Activated gamma-delta T cell treated with anti-CD3 and anti-CD28 coated beads, Interleukin-2, amount 50 U/mL, for 16 hours (primary cell): ENCODE measurements at places on chromosomes 3 and 15.

- no peak for DNase-seq
These were observed 92.0 kb downstream of the RAD18 start for GRCh38 chr3:8871306-8871705.

- no peak for DNase-seq
These were observed 35.7 kb downstream of the ZDHHC23 start for GRCh38 chr3:113983544-113983943.

DNA sequence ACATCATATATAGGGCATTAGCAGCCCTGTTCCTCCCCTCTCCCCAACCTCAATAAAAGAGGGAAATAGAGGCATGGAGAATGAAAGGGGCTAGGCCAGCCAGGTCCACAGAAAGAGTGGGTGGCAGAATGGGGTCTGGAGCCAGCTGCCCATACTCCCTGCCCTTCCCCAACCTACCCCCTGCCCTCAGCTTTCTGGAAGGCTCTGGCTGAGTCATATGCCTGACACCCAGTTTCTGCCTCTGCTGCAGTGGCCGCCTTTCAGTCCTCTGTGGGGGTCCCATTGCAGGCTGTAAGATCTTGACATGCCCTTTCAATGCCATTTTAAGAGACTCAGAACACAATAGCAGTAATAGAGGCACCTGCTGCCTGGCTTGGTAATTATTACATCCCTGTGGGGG lies 95.7 kb downstream of the LINGO1 start:
- DNase-seq, result no peak

DNA sequence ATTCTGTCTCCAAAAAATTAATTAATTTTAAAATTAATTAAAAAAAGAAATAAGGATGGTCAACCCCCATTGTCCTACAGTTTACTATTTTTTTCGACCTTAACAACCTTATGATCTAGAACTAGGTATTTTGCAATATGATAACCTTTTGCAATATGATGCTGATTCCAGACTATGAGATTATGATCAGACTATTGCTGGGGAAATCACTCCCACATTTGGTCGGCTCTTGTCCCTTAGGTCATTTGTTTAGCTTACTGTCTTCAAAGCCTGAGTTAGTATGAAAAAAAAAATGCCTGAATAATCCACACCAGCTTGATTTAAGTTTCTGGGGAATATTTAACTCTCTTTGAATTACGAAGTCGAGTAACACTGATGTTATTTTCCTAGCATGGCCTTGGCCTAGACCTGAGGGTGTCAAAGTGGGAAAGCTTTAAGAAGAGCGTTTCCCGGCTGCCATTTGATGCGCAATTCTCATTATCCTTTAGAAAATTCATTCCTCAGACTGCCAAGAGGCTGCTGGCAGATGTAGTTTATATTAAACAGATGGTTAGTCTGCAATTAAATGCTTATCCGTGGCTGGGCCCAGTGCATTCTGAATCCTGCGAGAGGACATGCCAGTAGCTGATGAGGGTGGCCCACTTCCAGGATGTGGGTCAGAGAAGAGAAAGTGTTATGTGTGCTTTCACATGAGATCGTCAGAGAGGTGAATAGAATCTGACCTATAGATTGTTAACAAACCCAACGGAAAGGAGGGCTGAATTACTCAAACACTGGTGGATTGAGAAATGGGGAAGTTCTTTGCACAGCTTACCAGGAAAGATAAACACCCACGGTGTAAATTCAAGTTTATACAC lies 496.0 kb upstream of the THBS1 start:
- no peak for DNase-seq

DNA sequence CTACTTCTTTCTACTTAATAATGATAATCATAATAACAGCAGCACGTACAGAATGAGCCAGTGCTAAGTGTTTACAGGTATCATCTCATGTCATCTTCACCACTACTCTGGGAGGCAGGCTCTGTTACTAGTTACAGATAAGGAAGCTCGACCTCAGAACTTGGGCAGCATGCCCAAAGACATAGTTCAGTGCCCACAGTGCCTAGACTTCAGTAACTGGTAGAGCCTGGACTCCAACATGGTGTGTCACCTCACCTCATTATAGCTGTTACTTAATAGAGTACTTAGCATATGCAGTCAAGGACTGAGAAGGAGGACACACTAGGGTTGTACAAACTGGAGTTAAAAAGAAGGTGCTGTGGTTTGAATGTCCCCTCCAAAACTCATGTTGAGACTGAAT lies 7.6 kb downstream of the GADL1 start:
- DNase-seq, result no peak

DNA sequence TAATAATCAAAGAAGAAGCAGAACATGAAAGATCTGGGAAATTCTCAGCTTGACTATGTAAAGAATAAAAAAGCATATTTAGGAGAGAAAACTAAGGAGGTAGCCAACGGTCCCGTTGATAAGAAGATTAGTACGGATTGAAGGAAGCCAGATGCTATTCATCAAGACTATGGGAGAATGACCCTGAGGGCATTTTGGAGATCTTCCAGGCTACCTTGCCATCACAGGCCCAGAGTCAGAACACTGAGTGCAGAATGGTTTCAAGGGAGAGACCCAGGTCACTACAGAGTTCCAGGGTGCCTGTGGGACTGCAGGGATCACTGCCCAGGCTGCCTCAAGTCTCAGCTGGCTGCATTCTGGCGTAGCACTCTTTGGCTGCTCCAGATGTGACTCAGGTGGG lies 752.9 kb upstream of the ARPP21 start:
- DNase-seq, result no peak

GRCh38 chr3:39805650-39806049 lies 3.8 kb upstream of the MYRIP start:
- DNase-seq, result no peak

- no peak for DNase-seq
These were observed 10.9 kb upstream of the GOLGA8B start for GRCh38 chr15:34594361-34594760.
